ENCODE measurements at places on chromosomes 16 and 17.

DNA sequence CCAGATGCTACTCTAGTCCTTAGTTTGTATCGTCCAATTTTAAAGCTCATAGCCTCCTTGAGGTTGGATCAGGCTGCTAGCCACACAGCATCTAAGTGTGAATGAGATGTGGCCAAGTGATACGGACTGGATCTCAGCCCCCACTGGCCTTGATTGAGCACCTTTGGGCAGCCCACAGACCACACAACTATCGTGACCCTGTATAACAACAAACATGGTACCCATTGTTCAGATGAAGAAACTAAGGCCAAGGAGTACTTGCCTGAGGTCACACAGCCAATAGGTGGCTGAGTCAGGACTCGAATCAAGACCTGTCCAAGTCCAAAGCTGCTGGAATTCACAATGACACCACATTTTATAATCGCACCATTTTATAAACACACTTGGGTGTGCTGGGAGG is 73.0 kb upstream of the IRX3 start:
- no peak for DNase-seq

DNA sequence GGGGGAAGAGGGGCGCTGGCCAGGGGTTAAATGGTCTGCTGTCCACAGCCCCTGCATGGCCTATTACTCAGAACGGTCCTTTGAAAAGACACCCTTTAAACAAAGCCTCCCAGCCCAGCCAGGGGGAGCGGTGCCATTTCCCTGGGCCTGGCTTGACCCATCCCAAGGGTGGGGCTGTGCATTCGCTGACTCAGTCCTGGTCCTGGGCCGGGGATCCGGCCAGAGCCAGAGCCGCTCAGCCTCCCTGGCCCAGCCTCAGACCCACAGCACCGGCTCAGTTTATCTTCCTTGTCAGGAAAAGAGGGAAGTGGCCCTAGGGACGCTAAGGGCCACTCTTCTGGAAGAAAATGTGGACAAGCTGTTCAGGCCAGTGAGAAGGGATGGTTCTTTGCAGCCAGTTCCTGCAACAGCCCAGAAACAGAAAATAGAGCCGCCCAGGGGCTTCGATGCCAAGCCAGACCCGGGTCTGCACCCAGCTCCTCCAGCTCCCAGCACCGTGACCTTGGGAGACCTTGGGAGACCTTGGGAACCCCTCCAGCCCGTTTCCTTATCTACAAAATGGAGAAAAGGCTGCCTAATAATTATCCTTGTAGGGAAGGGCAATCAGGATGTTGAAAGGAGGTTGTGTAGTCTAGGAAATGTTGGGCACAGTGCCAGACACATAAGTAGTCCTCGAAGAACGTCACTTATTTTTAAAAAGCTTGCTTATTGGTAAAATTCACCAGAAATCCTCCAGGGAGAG is 82.5 kb downstream of the ZDHHC7 start:
- DNase-seq: no peak

DNA sequence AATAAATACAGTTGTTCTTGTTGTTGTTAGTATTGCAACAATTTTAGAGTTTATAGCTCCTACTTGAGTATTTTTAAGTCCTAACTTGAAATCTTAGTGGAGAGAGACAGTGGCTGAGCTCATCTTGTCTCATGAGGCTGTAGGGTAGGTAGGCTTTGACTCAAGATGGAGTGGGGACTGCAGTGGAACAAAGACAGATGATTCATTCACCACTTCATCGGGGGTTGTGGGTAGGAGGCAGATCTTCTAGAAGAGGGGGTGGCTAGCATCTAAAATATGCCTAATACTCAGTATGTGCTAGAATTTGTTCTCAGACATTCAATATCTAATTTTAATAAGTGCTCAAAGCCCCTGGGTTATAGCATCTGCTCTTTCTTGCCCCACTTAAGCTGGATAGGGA is 13.1 kb upstream of the MMD start:
- no peak for DNase-seq

GRCh38 chr16:720447-720989 is 428 bp upstream of the ANTKMT start:
- no peak for DNase-seq

- no peak for DNase-seq
Measured at GRCh38 chr17:70124723-70125122, 44.6 kb upstream of the KCNJ2 start.

DNA sequence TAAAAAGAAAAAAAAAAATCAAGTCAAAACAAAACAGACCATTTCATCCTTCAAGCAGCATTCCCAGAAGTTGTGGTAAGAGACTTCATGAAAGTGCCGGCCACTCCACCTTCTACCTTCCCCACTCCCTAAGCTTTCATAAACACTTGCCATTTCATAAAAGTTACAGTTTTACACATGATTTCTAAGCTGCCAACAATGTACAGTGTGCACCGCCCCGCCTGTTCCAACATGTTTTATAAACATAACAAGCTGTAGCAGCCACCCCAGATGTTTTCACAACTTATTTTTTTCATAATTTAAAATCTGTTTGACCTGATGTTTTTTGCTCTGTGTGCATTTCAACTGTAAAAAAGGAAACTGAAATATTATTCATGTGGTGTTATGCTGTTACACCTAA is 608.1 kb downstream of the TOX3 start:
- DNase-seq: no peak

- DNase-seq: no peak
Measured at GRCh38 chr17:15012351-15012980, 252.7 kb downstream of the PMP22 start.

DNA sequence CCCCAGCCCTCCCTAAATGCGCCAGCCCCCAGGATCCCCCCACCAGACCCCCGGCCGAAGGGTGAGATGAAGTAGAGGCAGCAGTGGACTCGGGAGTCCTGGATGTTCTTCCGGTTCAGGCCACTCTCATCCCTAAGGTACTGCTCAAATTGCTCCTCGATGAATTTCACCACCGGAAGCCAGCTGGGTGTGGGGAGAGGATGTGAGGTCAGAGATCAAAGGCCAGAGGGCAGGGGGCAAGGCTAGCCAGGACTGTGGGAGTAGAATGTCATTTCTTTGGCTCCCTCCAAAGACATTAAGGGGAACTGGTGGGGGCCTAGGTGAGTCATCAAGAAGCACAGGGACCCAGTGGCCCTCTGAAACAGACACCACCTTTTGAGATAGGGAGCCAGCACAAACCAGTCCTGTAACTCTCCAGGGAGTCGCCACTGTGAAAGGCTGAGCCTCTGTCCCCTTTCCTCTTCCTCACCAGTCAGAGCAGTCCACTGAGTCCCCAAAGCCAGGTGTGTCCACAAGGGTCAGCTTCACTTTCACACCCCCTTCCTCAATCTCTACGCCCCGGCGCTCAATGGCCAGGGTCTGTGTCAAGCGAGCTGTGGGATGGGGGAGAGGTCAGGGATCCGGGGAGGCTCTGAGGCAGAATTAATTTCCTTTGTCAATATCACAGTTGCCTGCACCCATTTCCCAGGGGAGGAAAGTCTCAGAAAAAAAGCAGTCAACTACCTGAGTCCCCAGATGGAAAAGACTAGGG is 895 bp downstream of the SEPTIN1 start:
- no peak for DNase-seq

- DNase-seq: no peak
Measured at GRCh38 chr17:18950346-18950745, 1.6 kb upstream of the SLC5A10 start.

- no peak for DNase-seq
Measured at GRCh38 chr16:83215406-83216001, 588.7 kb downstream of the CDH13 start.

DNA sequence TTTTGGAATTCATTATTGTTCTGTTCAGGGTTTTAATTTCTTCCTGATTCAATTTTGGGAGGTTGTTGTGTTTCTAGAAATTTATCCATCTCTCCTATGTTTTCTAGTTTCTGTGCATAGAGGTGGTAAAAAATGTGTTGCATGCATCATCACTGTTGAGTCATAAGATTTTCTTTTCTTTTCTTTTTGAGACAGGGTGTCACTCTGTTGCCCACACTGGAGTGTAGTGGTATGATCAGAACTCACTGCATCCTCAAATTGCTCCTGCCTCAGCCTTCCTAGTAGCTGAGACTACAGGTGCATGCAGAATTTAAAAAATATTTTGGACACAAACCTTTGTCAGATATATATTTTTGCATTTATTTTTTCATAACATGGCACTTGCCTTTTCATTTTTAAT is 184.8 kb downstream of the BCAS3 start:
- no peak for DNase-seq

DNA sequence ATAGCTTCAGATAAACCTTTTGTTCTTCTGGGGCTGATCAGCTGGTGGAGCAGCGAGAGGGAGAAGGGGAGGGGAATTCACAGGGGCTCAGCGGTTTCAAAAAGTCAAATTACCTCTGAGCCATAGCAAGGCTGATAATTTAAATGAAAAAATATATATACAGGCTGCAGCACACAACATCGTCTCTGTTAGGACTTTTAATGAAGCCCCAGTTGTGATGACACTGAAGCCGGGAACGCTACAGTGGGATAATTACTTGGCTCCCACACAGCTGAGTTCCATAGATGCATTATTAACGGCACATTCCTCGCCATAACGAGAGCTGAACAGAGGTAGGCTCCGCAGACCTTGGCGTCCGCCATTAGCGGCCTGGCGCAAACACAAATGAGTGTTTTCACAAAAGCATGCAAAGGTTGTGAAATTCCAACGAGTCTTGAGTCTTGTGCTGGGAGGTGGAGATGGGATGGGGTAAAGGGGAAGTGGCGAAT is 216.0 kb downstream of the C16orf78 start:
- no peak for DNase-seq

DNA sequence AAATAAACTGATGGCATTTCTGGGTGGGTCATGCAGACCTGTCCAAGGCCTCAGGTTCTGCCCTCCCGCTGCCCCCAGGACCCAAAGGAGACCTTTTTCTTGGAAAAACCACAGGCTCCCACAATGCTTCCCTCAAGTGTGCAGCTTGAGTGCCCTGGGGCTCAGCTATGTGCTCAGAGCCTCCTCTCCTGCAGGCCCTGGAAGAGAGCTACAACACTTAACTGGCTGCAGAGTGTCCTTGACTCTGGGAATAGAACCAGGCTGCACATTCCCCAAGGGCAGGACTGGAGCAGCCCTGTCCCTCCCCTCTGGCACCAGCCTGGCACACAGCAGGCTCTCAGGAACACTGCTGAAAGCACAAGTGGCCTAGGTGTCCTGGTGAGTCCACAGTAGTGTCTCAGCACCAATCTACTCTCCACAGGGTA is 4.8 kb upstream of the SREBF1 start:
- DNase-seq: no peak

DNA sequence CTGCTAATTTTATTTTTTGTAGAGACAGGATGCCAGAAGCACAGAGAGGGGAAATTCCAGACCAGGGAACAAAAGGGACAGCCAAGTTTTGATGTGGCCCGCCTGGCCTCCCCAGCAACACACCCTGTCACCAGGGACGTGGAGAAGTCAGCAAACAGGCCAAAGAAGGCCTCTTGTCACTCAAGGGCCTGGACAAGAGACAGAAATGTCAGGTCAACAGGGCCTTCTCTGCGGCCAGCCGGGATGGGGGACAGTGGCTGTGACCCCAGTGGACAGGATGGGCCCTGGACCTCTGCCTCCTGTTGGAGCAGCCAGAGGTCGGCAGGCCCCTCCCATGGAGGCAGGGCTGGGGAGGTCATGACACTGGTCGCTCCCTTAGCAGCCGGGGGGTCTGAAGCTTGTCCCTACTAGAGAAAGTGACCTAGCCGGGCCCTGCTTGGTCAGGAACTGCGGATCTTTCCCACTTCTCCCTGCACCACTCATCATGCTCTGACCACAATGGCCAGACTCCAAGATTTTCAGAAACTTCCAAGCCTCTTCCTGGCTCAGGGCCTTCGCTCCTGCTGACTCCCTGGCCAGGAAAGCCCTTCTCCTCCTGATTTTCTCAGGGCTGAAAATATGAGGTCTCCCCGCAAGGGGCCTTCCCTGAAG is 9.2 kb upstream of the TVP23A start:
- DNase-seq: no peak

GRCh38 chr17:20968913-20969616 is 73.7 kb downstream of the USP22 start:
- no peak for DNase-seq

DNA sequence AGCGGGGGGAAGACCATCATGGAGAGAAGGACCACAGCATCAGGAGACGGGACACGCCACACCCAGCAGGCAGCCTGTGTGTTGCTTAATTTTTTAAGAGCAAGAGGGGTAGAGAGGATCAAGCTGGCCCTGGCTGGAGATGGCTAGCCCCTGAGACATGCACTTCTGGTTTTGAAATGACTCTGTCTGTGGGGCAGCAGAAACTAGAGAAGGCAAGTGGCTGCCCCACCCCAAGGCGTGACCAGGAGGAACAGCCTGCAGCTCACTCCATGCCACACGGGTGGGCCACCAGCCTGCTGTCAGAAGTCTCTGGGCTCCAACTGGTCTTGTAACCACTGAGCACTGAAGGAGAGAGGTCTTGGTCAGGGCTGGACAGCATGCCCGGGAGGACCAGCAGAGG is 75.5 kb downstream of the SOCS1 start:
- DNase-seq: no peak

DNA sequence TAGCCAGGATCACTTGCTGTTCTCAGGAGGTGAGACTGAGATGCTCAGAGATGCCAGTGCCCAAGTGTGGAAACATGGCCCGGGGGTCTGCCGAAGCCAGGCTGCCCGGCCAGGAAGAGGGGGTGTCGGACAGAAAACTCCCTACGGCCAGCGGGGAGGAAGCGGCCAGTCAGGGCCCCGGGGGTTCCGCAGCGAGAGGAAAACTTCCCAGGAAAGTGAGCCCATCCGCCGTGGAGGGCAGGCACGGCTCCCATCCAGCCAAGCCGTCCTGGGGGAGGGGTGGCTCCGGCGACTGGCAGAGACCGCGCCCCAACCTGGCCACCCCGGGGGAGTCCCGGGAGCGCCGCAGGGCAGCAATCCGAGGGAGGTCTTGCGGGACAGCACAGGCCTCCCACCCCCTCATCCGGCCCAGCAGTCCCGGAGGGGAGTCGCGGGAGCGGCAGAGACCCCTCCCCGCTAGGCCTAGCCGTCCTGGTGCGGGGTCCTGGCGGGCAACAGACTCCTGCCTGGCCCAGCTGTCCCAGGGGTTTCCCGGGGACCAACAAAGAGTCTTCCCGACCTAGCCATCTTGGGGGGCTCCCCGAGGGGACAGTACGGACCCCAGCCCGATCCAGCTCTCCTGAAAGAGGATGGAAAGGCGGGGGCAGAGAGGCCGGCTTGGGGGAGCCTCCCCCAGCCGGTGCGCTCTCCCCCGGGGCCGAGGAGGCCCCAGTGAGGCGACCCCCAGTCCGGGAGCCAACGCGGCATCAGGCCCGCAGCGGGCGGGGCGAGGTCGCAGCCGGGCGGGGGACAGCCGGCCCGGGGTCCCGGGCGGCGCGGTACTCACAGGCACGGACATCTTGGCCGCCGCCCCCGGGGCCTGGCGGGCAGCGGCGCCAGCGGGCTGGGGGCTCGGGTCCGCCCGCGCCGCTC is 13.8 kb upstream of the BCAR1 start:
- no peak for DNase-seq

- no peak for DNase-seq
Measured at GRCh38 chr17:10001306-10001873, 96.3 kb upstream of the RCVRN start.

All from vagina (tissue), 2 donors.